Right ventricle myocardium superior (tissue), 1 donor: ENCODE measurements at places on chromosomes 3 and 15. TPM values are rescaled to one million over a fixed set of nuclear protein-coding genes. Genes with fewer than 3 reads are reported as not detected.

DNA sequence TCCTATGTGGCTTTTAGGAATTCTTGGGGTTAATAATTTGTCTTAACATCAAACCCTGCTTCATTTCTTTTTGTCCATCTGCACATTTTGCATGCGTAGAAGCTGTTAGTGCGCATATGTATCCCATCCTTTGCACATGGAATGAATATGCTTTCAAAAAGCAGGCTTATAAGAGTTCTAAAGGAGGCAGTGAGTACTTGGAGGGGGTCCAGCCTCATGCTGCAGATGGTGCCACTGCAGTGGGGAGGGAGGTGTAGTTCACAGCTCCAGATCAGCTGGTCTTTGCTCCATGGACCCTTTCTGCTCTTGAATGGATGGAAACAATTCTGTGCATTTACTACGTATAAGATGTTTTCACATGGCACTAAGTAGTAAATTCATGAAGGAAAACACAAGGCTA is 20.7 kb upstream of the SSR3 start:
- no peak for DNase-seq

GRCh38 chr3:83251490-83251889 is 1490.0 kb upstream of the GBE1 start:
- DNase-seq, result no peak

COL7A1 gene
- total RNA-seq, result 16.1 TPM

ACTL6A gene
- total RNA-seq, result 21.2 TPM

DNA sequence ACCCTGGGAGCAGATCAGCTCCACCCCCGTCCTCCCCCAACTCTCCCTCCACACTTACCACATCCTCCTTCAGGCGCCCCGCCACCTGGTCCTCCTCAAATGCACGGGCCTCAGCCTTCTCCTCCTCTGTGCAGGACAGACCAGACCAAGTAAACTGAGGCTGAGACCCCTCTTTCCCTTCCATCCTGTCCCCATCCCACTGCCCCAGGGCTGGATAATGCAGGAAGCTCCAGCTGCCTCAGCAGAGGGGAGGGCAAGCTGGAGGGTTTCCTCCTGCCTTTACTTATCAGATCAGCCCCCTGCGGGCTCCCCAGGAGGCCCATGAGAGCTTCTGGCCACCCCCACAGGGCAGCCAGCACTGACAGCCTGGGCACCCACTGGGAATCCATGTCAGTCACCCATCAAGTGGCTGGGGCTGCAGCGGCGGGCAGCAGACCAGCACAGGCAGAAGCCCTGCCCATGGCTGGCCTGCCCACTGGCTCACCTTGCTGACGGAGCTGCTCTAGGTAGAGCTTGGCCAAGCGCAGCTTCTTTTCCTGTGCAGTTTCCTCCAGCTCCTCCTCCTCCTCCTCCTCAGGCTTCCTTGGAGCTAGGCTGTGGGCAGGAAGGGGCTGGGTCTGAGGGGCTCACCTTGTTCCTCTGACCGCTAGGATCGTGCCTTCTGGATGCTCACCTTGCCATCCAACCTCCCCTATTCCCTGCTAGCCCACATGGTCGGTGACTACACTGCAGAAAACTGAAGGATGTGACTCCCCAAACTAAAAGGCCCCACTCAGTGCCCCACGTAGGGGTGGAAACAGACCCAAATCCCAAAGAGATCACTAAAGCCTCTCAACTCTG is 3.9 kb downstream of the RRP9 start:
- no peak for DNase-seq

HCN4 gene
- 16.6 TPM for total RNA-seq

- DNase-seq, result no peak
Observed at GRCh38 chr3:74722211-74722610, 107.8 kb upstream of the CNTN3 start.

DNA sequence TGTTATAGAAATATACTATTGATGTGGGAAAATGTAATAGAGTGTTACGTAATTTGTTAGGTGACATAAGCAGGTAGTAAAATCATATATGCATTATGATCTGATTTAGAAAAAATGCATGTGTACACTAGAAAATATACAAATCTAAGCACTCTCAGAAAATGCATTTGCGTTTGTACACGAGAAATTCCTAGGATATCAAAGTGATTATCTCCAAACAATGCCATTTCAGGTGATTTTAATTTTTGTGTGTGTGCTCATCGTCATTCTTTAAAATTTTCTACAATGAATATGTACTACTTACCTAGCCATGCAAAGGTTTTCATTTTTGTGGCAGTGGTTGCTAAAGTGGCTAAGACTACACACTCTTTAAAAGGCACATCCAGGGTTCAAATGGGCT is 140.8 kb upstream of the RAD18 start:
- DNase-seq, result no peak

GRCh38 chr15:50884540-50884939 is 23.9 kb upstream of the AP4E1 start:
- no peak for DNase-seq

CILP gene
- total RNA-seq, result 3.5 TPM

DNA sequence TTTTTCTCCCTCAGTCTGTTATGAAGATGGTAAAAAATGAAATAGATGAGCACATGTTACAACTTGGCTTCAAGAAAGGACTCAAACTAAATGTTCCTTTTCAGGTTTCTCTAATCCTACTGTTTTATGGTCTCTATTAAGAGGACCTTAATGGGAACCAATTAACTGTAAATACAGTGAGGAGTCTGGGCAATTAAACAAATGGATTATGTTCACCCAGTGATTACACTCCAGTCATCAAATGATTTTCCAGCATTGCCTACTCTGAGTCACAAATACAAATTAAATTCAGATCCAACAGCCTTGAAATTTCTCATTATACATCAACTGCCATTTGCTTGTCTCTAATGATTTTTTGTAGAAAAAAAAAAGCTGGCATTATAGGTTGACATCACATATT is 129.2 kb downstream of the NEK10 start:
- DNase-seq, result no peak

GRCh38 chr15:93523481-93523880 is 434.5 kb upstream of the RGMA start:
- DNase-seq, result no peak

IQGAP1 gene
- total RNA-seq, result 39.4 TPM

UCN2 gene
- not detected for total RNA-seq

SV2B gene
- 4.1 TPM for total RNA-seq

DNA sequence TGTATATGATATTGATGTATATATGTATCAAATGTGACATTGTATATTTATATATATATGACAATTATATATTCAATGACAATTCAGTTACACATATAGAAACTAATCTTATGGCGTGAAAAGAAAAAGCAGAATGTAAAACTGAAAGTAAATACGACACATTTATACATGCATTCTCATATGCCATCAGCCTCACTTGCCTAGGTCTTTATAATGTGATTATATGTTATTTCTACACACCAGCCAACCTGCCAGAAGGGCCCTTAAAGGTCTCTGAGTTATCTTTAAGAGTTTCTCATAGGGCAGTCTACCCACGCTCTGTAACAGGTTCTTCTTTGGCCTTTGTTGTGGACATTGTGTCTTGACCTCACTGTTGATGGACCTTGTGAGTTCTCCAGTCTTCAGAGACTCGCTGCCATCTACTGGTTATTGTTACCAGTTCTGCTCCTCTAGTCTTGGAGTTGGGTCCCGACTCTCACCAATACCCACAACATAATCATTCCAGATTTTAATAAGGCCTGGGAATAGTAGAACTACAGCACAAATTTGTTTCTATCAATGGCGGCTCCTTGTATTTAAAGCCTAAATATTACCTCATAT is 371.5 kb upstream of the GOLIM4 start:
- DNase-seq, result no peak

DNA sequence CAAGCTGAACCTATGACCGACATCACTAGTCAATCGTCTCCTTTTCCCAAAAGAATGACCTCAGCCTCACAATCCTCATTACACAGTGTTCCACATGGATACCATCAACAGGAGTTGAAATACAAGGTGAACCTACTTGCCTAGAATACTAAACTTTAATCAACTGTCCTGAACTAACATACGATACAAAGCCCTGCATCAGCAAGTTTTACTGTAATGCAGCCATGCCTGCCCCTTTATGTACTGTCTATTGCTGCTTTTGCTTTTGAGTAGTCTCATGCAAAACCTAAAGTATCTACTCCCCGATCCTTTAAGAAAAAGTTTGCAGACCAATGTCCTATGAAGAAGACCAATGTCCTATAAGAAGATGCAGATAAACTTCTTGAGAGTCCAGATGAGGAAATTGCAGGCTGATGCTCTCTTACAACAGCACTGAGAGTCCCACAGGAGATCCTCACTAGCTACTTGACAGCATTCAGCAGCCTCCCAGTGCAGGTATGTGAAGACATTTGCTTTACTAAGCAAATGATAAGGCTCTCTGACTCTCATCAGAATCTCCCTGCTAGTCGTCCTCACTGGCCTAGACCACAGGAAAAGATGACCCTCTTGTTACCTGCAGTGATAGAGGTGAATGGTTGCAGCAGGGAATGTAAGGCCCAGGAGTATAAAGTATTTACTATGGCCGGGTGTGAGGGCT is 23.6 kb downstream of the SUCLG2 start:
- DNase-seq, result no peak

DNA sequence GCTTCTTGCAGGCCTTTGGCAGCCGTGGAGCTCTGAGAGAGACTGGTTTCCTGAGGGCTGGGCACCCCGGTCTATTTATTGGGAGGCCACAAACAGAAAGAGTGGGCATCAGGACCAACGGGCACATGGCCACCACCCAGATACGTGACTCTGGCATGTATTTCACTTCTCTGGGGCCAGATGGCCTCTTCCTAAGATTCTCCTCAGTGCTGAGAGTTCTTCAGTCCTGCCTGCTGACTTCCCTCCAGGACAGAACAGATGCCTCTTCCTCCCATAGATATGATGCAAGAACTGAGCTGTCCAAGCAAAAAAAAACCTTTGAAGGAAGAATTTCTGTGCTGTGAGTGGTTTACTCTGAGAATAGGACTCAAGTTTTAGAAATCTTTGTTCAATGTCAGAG is 107.7 kb downstream of the IGF2BP2 start:
- DNase-seq, result no peak

DNA sequence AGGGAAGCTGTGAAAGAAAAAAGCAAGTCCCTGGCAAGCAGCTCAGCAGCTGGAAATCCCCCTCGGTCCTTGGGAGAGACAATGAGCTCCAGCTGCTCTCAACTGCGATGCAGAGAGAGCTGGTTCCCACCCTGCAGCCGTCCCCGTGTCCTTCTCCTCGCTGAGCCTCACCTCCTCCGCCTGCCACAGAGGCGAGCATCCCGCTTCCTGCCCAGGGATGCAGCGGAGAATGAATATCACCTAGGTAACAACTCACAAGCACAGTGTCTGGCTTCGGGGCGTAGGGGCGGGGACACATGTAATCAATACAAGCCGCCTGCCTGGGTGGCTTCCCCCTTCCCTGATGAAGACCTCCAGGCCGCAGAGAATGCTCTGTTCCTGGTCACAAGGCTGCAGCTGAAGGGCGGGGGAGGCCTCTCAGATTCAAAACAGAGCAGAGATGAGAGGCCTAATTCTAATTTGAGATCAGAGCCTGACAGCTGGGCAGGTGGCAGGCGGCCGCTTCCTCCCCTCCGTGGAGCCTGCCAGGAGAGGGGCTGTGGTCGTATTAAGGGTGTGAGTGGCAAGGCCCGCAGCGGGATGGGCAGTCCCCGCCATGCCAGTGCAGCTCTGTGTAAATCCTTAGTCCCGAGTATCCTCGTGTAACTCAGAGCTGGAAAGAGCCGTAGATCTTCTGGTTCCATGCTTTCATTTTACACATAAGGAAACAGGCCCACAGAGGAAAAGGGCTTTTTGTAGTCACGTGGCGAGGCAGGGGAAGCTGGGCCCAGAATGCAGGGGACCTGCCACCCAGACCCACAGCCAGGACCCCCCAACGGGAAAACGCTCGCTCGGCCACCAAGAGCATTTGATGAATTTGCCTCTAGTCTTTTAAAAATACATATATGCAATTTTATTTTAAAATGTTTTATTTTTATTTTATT is 24.3 kb downstream of the ZDHHC19 start:
- DNase-seq, result no peak

- no peak for DNase-seq
Observed at GRCh38 chr3:43031889-43032545, 52.9 kb downstream of the GASK1A start.

DNA sequence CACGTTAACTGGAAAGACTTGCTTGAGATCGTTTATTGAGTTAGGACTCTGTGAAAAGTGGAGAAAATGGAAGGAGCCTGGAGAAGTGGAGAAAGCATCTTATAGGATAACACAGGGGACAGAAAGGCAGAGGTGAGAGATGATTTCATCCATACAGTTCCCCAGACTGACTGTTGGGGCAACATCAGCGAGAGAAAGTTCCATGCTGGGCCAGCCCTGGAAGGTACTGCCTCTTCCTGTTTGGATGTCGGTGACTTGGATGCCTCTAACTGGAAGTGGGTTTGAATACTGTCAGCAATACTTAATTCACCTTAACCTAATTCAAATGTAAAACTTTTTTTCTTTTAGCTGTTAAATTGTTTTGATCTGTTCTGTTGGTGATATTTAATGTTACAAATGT is 32.3 kb downstream of the ATP13A5 start:
- no peak for DNase-seq

GRCh38 chr3:54717506-54717905 is 210.4 kb downstream of the LRTM1 start:
- no peak for DNase-seq

GRCh38 chr3:148682997-148683396 is 14.7 kb upstream of the AGTR1 start:
- DNase-seq, result no peak

DNA sequence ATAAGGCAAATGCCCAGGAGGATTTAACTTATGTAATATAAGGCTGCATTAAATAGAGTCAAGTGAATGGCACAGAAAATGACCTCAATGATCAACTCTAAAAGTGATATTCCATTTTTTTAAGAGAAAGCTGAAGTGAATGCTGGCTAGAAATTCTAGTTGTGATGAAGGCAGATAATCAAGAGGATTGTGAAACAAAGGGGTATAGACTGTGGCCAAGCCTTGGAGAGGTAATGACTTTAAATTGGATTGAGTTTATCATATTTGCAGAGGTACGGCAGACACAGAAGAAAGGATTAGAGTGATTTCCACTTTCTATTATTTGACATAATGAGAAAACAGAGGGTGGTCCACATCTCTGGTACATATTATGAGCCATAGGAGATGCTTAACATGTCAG is 269.2 kb downstream of the MECOM start:
- DNase-seq, result no peak

DNA sequence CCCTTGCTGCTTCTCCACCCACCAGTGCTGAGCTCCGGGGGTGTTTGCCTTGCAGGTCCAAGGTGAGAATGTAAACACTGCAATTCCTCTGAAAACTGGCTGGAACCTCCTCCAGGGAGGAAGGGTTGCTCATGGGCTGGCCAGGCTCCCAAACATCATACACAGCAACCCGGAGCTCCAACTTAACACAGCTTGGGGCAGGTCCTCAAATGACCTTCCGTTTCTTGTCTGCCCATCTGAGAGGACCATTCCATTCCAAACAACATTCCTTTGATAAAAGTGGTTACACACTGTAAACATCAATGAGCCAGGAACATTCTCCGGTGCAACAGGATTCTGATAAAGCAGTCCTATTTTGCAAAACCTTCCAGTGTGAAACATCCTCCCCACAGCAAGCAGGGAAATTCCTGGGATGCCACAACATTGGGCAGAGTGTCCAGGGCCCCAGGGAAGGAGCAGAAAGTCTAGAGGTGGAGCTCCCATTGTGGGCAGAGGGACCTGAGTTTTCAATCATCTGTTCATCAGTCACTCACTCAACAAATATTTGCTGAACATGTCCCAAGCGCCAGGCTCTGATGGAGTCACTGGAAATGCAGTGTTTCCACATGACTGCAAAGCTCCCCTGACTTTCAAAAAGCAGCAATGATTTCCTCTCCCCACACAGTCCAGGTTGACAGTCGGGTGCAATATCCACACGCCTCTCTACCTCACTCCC is 7.3 kb upstream of the HEG1 start:
- DNase-seq, result peak; percentile 61

- no peak for DNase-seq
Observed at GRCh38 chr3:43461345-43461744, 160.5 kb downstream of the ANO10 start.
